ENCODE measurements at places on chromosomes 7 and 10.

DNA sequence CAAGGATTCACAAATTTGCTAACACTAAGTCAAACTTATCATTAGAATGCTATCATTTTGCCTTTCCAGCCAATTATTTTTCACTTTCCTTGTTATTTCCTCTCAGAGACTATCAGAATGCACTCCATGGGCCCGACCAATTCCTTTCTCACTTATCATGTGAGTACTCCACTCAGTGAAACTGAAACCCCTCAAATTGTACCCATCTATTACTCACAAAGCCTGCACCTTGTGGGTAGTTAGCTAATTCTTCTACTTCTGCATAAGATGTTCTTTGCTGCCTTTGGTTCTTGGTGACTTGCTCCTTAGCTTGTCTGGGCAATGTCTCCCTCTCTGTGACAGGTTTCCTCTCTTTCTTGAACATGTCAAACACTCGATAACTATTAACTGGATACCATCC, 35.2 kb upstream of the MBL2 start:
- no peak for DNase-seq

DNA sequence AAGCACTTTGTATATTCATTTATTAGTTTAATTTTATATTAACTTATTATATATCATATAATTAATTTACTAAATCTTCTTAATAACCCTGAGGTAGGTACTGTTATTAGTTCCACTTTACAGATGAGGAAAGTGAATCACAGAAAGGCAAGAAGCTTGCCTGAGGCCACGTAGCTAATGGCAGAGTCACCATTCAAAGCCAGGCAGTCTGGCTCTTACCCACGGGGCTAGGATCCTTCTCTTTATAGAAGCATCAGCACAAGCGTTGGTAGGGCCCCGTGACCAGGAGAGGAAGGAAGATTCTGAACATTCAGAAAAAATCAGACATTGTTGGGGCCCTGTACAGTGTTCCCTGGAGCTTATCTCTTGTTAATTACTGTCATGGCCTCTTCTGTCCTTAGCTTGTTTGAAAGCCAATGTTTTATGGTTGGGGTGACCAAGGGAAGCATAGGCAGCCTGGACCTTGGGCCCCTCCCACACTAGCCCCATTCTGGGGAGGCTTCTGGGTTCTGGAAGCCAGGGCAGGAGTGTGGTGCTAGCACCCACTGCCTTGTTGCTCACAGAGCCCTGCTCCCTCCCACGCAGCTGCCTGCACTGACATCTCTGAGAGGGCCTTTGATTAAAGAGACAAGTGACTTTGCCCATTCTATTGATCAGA, 31.1 kb upstream of the SLF2 start:
- no peak for DNase-seq

DNA sequence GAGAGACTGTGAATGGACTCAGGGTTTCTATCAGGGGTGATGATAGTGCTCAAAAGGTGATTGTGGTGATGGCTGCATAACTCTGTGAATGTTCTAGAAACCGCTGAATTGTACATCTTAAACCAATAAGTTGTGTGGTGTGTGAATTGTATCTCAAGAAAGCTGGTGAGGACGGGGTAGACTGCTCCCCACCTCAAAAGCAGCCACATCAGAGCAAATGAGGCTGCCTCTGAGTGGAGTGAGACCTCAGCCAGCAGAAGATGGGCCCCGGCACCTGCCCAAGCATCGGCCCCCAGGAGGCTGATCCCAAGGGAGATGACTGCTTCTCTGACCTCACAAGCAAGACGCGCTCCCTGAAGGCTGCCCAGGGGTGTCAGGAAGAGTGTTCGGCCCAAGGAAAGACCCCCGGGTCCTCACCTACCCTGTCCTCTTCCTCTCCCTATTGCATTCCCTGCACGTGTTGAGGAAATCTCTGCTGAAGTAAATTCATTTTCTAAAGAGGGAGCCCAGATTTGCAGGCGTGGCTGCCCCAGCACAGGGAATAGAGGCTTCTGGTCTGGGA, 279.3 kb upstream of the SHH start:
- no peak for DNase-seq

DNA sequence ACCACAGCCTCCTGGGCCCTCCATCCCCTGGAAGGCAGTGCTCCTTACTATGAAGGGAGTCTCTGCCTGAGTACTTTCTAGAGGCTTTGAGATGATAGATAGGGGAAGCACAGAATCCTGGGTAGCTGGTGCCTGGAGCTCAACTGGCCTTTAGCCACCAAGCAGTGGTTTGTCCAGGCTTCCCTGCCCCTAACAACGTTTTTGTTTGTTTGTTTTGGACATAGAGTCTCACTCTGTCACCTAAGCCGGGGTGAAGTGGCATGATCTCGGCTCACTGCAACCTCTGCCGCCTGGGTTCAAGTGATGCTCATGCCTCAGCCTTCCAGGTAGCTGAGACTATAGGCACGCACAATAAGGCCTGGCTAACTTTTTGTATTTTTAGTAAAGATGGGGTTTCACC, 289.4 kb downstream of the PLXNA4 start:
- DNase-seq = no peak

DNA sequence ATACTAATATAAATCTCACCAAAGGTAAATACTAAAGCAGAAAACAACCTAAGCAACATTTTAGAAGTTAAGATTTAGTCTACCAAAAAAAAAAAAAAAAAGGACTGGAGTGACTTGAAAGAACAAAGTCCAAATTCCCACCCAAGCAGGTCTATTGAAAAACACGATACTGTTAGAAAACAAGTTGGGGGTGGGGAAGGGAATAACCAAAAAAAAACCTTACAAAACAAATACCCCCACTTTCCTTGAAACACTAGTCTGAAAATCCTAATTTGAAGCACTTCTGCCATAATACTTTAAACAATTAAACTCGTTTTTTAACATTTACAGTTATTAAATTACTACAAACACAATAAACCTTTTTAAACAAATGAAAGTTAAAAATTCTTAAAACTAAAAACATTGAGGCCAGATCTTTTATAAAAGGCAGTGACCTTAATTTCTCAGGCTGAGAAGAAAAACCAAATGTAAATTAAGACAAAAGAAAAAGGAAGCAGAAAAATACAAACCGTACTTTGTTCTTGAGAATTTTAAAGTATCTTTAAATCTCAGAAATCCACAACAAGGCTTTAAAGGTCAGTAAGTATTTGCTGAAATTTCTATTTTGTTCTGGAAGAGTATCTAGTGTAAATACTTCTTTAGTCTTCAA, 135.1 kb downstream of the NRBF2 start:
- no peak for DNase-seq

All from stimulated activated CD4-positive, alpha-beta T cell treated with anti-CD3 and anti-CD28 coated beads, Interleukin-15, amount 100 ng/mL, for 24 hours (primary cell).